Upper lobe of right lung (tissue), 1 donor: ENCODE measurements at places on chromosomes 4 and X.

GRCh38 chrX:20500949-20501348, 234.2 kb upstream of the RPS6KA3 start:
- H3K4me1 ChIP-seq: no peaks in the 10 kb centered on the region
- H3K36me3 ChIP-seq: no peaks in the 10 kb centered on the region
- H3K4me3 ChIP-seq: no peak overlapping the region
- no peak for DNase-seq
- H3K27ac ChIP-seq: no peak overlapping the region

DNA sequence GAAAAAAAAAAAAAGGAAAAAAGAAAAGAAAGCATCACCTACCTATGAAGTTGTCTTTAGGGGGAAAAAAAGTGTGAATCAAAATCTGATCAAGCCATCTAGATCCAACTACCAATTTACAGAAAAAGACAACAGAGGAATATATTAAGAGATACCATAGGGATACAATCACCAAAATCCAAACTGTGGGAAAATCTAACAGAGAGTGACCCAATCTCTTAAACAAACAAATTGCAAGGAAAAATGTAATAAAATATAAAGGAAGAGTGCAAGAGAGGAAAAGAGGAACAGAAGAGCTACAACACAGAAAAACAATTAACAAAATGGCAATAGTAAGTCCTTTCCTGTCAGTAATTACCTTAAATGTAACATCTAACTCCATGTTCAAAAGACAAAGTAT, 19.0 kb downstream of the THOC2 start:
- H3K27me3 ChIP-seq: no peaks in the 10 kb centered on the region
- H3K4me3 ChIP-seq: no peak overlapping the region
- no peaks in the 10 kb centered on the region for H3K36me3 ChIP-seq
- no peak for DNase-seq
- H3K27ac ChIP-seq: no peak overlapping the region

DNA sequence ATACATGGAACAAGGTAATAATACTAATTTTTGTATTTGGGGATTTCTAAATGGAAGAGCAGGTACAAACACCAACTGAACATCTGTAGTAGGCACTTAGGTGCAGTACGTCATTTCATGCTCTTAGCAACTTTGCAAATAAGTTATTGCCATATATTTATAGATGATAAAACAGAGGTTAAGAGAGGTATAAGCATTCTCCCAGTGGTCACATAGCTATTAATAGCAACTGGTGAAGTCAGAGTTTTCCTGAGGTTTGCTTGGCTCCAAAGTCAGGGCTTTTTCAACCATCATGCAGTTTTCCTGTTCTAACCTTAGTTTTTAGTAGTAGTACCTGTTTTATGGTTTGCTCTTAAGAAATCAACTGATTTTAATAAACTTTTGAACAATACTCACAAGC, 10.9 kb downstream of the ARHGEF38 start:
- peaks cover 3% of the 10 kb centered on the region for H3K4me1 ChIP-seq
- H3K27me3 ChIP-seq: no peaks in the 10 kb centered on the region
- no peaks in the 10 kb centered on the region for H3K36me3 ChIP-seq
- no peak overlapping the region for H3K4me3 ChIP-seq
- DNase-seq: no peak
- no peak overlapping the region for H3K27ac ChIP-seq

DNA sequence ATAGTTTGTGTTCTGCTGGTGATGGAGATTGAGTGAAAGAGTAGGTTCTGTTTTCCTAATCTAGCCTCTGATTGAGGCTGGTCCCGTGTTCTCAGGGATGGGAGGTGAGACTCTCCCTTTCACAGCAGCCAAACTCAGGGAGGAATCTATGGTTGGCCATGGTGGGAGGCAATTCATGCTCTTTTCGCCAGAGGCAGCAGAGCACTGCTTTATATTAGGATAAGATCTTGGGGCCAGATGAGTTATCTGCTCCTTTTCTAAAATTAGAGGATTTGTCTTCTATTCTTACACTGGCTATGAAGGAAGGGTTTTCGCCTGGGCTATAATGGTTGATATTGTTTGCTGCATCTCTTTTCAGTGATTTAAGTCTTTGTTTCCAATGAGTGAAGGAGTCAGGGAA, 63.9 kb upstream of the NLGN4X start:
- H3K27ac ChIP-seq: no peak overlapping the region
- no peaks in the 10 kb centered on the region for H3K27me3 ChIP-seq

- no peak overlapping the region for H3K4me3 ChIP-seq
- H3K27ac ChIP-seq: no peak overlapping the region
- no peaks in the 10 kb centered on the region for H3K27me3 ChIP-seq
- DNase-seq: no peak
- no peaks in the 10 kb centered on the region for H3K36me3 ChIP-seq
- no peaks in the 10 kb centered on the region for H3K4me1 ChIP-seq
These were observed 118.6 kb downstream of the REPS2 start for GRCh38 chrX:17065100-17065499.

GRCh38 chr4:71382900-71383560, 44.2 kb downstream of the SLC4A4 start:
- H3K4me3 ChIP-seq: no peak overlapping the region
- no peak overlapping the region for H3K27ac ChIP-seq
- H3K36me3 ChIP-seq: no peaks in the 10 kb centered on the region

- no peak for DNase-seq
- no peak overlapping the region for H3K27ac ChIP-seq
- peaks cover 9% of the 10 kb centered on the region for H3K4me1 ChIP-seq
- no peaks in the 10 kb centered on the region for H3K27me3 ChIP-seq
- no peak overlapping the region for H3K4me3 ChIP-seq
These were observed 12.7 kb downstream of the ART3 start for GRCh38 chr4:76087007-76087769.

DNA sequence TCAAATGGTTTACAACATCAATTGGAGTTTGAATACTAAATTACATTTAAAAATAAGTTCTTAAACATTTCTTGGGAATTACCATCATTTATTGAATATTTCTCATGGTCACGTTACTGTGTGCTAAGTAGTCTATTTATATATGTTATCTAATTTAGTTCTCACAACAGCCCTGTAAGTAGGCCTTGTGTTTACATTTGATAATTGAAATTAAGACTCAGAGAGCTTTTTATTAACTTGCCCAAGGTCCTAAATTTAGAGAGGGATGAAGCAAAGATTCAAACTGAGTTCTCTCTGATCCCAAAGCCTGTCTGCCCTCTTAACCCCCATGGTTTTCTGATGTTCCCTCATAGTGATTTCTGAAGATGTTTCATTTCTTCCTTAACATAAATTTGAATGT, 103.7 kb downstream of the CEP135 start:
- H3K36me3 ChIP-seq: no peaks in the 10 kb centered on the region
- peaks cover 11% of the 10 kb centered on the region for H3K4me1 ChIP-seq
- no peak for DNase-seq
- H3K27me3 ChIP-seq: peaks cover 42% of the 10 kb centered on the region

GRCh38 chr4:167717495-167717894, 374.8 kb upstream of the ANXA10 start:
- no peaks in the 10 kb centered on the region for H3K4me1 ChIP-seq
- H3K27me3 ChIP-seq: no peaks in the 10 kb centered on the region
- no peak overlapping the region for H3K4me3 ChIP-seq

DNA sequence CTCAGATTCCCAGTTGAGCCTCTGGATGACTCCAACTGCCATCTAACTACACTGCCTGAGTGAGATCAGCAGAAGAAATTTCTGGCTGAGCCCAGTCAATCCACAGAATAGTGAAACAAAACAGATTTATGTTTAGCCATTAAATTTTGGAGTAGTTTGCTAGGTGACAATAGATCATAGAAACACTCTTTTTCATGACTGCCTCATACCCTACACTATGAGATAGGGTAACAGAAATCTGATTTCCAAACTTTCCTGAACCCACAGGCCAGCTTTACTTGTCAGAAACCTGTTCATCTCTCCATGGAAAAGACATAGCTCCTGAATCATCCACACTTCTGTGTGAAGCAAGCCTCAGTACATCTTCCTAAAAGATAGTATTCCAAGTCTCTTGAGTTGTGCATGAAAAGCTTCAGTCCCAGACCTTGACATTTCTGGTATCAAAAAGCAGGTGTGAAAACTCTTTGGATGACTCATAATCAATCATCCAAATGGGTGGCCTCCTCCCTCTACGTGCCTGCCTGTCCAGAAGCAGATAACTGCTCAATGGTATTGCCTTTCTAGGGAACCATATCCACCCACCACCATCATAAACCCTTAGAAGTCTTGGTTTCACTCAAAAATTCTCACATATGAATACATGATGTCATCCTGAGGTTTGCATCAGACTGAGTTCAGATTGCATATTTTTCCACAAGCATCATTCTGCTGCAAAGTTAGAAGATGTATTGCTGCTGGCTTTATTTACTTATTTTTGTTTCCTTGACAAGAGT, 47.5 kb upstream of the RAP2C start:
- no peak overlapping the region for H3K27ac ChIP-seq
- no peak overlapping the region for H3K4me3 ChIP-seq
- no peaks in the 10 kb centered on the region for H3K36me3 ChIP-seq
- H3K4me1 ChIP-seq: no peaks in the 10 kb centered on the region
- no peak for DNase-seq

DNA sequence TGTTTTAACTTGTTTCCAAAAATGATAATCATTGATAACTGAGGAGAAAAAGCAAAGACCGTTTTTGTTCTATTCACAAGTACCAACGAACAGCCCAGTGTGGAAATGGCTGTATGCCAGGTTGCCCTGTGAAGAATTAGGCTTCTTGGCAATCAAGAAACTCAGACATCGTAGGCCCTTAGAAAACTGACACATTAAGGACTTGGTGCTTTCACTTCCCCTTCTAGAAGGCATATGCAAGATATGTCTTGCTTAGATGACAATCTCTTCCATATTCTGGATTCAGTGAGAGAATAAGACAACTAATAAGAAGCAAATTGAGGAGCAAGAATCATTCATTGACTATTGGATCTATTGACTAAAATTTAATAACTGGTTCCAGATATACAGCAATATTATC, 56.6 kb downstream of the ANAPC10 start:
- DNase-seq: no peak
- no peaks in the 10 kb centered on the region for H3K4me1 ChIP-seq
- no peak overlapping the region for H3K4me3 ChIP-seq
- H3K36me3 ChIP-seq: no peaks in the 10 kb centered on the region
- H3K27ac ChIP-seq: no peak overlapping the region
- H3K27me3 ChIP-seq: no peaks in the 10 kb centered on the region

DNA sequence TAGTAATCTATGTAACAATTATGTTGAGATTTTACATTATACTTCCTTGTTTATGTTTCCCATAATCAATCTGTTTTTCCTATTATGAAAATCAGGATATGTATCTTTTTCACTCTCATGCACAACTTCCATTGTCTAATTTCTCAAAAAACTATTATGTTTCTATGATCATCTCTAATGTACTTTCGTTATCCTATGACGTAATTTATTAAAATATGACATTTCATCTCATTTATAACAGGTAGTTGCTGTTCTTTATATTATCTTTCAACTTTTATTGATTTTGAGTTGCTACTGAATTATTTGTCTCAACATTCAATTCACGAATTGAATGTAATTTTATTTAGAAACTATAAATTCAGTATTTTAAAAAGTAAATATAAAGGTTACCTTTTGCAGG, 100.8 kb upstream of the MAGEB18 start:
- no peak for DNase-seq
- no peaks in the 10 kb centered on the region for H3K36me3 ChIP-seq
- no peak overlapping the region for H3K27ac ChIP-seq
- H3K4me1 ChIP-seq: no peaks in the 10 kb centered on the region
- no peaks in the 10 kb centered on the region for H3K27me3 ChIP-seq
- no peak overlapping the region for H3K4me3 ChIP-seq

- no peak overlapping the region for H3K4me3 ChIP-seq
- H3K4me1 ChIP-seq: peaks cover 13% of the 10 kb centered on the region
- peaks cover 12% of the 10 kb centered on the region for H3K36me3 ChIP-seq
- no peak overlapping the region for H3K27ac ChIP-seq
These were observed 64.7 kb downstream of the SMAD1 start for GRCh38 chr4:145546175-145546915.

- no peak overlapping the region for H3K4me3 ChIP-seq
- H3K4me1 ChIP-seq: no peaks in the 10 kb centered on the region
- no peak for DNase-seq
- no peaks in the 10 kb centered on the region for H3K36me3 ChIP-seq
These were observed 130.1 kb downstream of the KLHL34 start for GRCh38 chrX:21528076-21528475.

GRCh38 chr4:86481440-86481839, 112.7 kb upstream of the PTPN13 start:
- H3K4me1 ChIP-seq: no peaks in the 10 kb centered on the region
- no peak overlapping the region for H3K4me3 ChIP-seq
- no peaks in the 10 kb centered on the region for H3K36me3 ChIP-seq
- no peak for DNase-seq

DNA sequence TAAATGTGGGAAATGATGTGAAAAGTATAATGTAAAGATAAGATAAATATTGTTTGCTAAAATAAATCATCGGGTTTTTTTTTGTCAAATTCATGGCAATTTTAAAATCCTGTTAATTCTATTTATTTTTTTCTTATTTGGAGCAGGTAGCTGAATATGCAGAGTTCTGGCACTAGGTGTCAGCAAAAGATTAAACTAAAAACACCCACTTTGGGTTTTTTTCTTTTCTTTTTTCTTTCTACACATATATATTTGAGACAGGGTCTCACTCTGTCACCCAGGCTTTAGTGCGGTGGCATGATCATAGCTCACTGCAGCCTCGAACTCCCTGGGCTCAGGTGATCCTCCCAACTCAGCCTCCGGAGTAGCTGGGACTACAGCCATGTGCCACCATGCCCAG, 6.9 kb upstream of the RAP2C start:
- DNase-seq: no peak
- H3K4me3 ChIP-seq: no peak overlapping the region
- H3K36me3 ChIP-seq: no peaks in the 10 kb centered on the region
- H3K27ac ChIP-seq: no peak overlapping the region
- no peaks in the 10 kb centered on the region for H3K4me1 ChIP-seq
- H3K27me3 ChIP-seq: no peaks in the 10 kb centered on the region

- H3K4me1 ChIP-seq: no peaks in the 10 kb centered on the region
- H3K27me3 ChIP-seq: no peaks in the 10 kb centered on the region
- no peak overlapping the region for H3K27ac ChIP-seq
- no peak overlapping the region for H3K4me3 ChIP-seq
These were observed 7.6 kb downstream of the TIGD4 start for GRCh38 chr4:152771741-152772533.

DNA sequence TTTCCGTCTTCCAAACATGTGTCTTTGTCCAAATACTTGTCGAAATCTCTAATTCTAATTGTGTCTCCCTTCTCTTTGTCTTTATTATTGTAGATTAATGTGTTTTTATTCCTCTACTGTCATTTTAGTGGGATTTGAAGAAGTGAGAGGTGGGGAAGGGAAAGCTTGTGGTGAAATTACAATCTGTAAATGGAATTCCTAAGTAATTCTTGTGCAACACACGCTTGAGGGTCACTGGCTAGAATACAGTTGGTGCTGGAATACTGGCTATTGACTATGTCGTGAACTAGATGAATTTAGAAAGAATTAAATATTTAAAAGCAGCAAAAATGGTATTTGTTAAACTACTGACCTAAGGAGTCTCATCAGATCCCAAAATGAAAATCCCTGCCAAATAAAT, 10.7 kb upstream of the FNIP2 start:
- DNase-seq: no peak
- no peaks in the 10 kb centered on the region for H3K27me3 ChIP-seq
- no peaks in the 10 kb centered on the region for H3K36me3 ChIP-seq

- H3K36me3 ChIP-seq: no peaks in the 10 kb centered on the region
- DNase-seq: peak; percentile 62
- peaks cover 94% of the 10 kb centered on the region for H3K27me3 ChIP-seq
- peaks cover 29% of the 10 kb centered on the region for H3K4me1 ChIP-seq
These were observed 3.1 kb upstream of the MSX1 start for GRCh38 chr4:4856071-4857000.

GRCh38 chr4:144509088-144510015, 136.6 kb upstream of the HHIP start:
- no peaks in the 10 kb centered on the region for H3K4me1 ChIP-seq
- DNase-seq: no peak
- H3K4me3 ChIP-seq: no peak overlapping the region
- no peaks in the 10 kb centered on the region for H3K36me3 ChIP-seq
